ENCODE measurements at places on chromosomes 11 and 22.

- DNase-seq, result no peak
Measured at GRCh38 chr11:68066742-68067141, 27.9 kb downstream of the TCIRG1 start.

DNA sequence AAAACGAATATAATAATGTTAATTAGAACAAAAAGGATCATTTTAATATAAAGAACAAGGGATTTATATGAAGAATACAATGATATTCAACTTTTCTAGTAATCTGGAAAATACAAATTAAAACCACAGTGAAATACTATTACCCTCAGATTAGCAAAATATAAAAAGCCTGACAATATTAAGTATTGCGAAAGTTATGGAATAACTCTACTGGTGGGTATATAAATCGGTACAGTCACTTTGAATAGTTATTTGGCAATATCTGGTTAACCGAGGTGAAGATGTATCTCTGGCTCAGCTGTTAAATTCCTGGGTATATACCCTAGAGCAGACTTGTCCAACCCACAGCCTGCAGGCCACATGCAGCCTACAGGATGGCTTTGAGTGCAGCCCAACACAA, 118.8 kb downstream of the ATM start:
- no peak for DNase-seq

GRCh38 chr11:120034176-120034875, 103.6 kb downstream of the TRIM29 start:
- DNase-seq, result no peak

- DNase-seq, result no peak
Measured at GRCh38 chr11:66012946-66013761, 1.3 kb downstream of the CST6 start.

DNA sequence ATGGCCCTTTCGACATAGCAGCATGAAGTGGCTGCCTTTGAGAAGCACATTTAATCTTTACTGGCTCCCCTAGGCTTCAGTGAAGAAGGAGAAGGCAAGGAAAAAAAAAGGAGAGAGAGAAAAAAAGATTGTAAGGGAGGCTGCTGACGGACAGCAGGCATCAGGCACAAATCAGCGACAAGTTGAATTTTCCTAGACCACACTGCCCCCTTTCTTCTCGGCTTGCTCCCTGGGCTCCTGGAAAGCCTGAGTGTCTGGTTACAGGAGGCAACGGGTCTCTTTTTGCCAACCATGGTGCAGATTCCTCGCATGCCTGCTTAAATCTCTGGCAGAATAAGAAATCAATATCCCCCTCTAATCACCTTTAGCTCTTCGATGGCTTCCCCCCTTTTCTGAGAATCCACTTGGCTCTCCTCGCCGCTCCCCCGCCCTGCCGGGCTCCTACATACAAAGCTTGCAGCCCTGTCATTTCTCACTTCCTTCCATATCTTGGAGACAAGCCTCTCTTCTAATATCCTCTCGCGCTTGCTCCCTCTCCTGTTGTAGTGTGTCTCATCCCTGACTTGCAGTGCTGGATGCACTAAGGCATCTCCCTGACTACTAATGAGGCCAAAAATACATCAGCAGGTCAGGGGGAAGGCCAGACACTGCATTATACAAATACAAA, 14.3 kb downstream of the BLID start:
- no peak for DNase-seq

- DNase-seq, result no peak
Measured at GRCh38 chr11:58919561-58919960, 19.7 kb upstream of the GLYATL1 start.

Data from activated gamma-delta T cell treated with Interleukin-2 at 50 U/mL for 16 hours (primary cell).